Stimulated activated CD4-positive, alpha-beta T cell treated with anti-CD3 and anti-CD28 coated beads, Interleukin-1b, Interleukin-23, amount 100 ng/mL, for 1 hour (primary cell): ENCODE measurements at places on chromosomes 11 and 22.

GRCh38 chr11:33868647-33869461 lies 23.0 kb downstream of the LMO2 start:
- DNase-seq: no peak

DNA sequence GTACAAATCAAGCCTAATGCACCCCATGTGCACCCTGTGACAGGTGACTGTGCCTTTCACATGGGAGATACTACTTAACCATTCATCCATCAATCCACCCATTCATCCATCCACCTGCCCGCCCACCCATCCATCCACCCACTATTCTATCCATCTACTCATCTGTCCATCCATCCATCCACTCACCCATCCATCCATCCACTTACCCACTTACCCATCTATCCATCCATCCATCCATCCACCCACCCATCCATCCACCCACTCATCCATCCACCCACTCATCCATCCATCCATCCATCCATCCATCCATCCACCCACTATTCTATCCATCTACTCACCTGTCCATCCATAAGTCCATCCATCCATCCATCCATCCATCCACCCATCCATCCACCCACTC lies 7.5 kb downstream of the C11orf24 start:
- no peak for DNase-seq

- DNase-seq: no peak
These were observed 13.6 kb downstream of the C2CD3 start for GRCh38 chr11:74157169-74157568.

GRCh38 chr11:60945295-60945667 lies 6.7 kb downstream of the SLC15A3 start:
- no peak for DNase-seq

- DNase-seq: no peak
These were observed 24.6 kb downstream of the RCN1 start for GRCh38 chr11:32115446-32115845.

DNA sequence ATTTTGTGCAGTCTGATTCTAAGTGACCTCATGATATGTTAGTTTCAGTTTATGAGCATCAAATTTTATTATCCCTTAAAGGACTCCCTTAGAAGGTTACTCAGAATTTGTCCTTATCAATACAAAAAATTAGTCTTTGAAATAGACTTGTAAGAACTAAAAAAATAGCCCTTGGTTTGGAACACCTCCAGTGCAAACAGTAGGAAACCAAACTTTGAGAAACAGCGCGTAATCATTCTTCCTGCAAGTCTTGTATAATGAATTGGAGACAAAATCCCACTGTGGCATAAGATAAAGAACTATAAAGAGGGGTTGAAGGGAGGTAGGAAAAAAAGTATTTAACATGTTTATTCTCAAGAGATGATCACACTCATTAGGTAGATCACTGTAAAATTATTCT lies 10.8 kb upstream of the MSANTD4 start:
- DNase-seq: no peak

- no peak for DNase-seq
These were observed 483 bp upstream of the HYLS1 start for GRCh38 chr11:125886997-125887372.

DNA sequence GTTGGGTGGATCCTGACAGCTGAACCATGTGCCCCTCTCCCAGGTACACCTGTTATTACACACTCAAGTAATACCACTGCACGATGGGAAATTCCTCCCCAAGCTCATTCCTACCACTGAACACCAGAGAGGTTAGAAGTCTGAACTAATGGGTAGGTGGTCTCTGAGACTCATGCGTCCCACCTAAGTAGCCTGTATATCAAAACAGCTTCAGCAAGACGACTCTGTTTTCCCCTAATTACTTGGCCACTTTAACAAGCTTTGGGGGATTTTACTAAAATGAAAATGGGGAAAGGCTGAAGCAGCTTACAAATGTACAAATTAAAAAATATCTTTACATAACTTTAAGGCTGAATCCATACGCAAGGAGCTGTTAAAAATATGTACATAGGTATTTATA lies 29.4 kb downstream of the LGR4 start:
- DNase-seq: no peak
